Stimulated activated CD8-positive, alpha-beta memory T cell treated with anti-CD3 and anti-CD28 coated beads, Interleukin-2, amount 100 ng/mL, for 48 hours (primary cell): ENCODE measurements at places on chromosomes 4 and X.

- no peak for DNase-seq
Measured at GRCh38 chr4:137283737-137284136, 248.6 kb downstream of the PCDH18 start.

DNA sequence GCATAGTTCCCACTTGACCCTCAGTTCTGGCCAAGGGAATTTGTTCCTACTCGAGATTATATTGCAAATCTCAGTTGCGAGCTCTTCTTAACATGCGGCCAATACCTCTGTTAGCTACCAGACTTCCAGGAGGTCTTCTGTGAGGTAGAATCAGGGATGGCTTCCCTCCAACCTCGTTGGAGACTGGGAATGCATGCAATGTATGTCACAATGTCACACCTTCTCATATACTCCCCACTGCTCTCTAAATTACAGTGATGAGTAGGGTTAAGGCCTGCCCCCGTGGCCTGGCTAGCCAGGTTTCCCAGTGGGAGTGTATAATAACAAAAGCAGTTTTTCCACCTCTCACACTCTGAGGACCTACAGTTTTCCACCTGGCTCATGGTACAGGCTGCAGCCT, 1962.5 kb downstream of the ARAP2 start:
- no peak for DNase-seq

DNA sequence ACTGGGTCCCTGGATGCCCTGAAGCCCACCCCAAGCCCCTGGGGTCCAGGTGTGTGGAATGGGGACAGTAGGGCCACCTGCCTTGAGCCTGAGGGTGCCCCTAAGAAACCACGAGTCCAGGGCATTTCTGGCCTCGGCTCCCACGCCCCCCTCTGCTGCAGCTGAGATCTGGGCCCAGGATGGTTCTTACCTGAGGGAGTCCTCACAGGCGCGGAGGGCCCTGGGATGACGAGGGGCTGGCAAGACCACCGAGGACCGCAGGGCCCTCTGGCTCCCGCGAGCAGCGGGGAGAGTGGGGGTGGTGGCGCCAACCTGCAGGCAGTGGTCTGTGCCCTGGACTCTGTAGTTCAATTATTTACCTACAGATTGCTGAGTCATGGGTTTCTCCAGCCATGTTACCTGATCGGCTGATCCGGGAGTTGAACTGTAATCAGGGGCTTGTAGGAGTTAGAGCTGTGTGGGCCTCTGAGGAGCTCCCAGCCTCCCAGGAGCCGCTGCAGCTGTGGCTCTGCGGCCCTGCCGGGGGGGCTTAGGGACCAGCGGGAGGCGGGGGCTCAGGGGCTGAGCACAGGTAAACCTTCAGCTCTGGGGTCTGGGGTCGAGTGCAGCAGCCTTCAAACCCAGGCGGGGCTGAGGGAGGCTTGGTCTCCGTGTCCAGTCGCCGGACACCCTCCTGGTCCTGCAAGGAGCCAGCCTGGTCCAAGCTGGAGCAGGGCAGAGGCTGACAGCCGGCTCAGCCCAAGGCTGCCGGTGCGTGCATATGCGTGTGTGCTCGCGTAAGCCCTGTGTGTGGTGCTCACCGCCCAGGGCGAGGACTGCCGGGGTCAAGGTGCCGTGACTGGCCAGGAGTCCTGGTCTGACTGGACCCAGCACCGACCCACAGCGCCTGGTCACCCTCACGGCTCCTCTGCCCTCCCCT, at the start of gene SLC26A1:
TSS of gene SLC26A1 (minus strand) at position 294 of the 919 bp plus-strand sequence. CDS start 1,701 bp downstream, outside the sequence.
- no peak for DNase-seq

GRCh38 chr4:163448540-163449203, 24.9 kb downstream of the TKTL2 start:
- no peak for DNase-seq

DNA sequence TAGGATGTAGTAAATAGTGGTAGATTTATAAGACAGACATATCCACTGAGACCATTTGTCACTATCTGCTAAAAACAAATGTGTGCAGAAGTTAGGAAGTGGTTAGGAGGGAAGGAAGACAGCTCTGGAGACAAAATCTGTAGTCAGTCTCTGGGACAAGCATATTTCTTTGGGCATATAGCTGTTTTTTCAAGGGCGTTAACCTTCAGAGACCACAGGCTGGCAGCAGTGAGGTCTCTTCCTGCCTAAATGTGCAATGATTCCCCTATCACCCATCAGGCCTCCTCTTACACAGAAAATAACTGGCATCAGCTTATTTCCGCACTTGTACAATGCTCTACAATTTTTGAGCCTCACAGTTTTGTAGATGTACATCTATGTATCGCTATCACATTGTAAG, 6.5 kb downstream of the TMEM150C start:
- no peak for DNase-seq
